ENCODE measurements at places on chromosomes 2 and 18. TPM values are rescaled to one million over a fixed set of nuclear protein-coding genes. Genes with fewer than 3 reads are reported as not detected.
A peak's percentile ranks its signal among the peaks of the same experiment; 100 is the strongest.

Gene DSG2
- total RNA-seq, result 36.5 TPM

Gene G6PC2
- not detected for total RNA-seq

Gene MFSD2B
- not detected for total RNA-seq

Gene ACVR1
- 37.7 TPM for total RNA-seq

Gene FIGN
- total RNA-seq, result 12.0 TPM

- no peak for DNase-seq
Measured at GRCh38 chr2:235200216-235200615, 248.4 kb downstream of the SH3BP4 start.

DNA sequence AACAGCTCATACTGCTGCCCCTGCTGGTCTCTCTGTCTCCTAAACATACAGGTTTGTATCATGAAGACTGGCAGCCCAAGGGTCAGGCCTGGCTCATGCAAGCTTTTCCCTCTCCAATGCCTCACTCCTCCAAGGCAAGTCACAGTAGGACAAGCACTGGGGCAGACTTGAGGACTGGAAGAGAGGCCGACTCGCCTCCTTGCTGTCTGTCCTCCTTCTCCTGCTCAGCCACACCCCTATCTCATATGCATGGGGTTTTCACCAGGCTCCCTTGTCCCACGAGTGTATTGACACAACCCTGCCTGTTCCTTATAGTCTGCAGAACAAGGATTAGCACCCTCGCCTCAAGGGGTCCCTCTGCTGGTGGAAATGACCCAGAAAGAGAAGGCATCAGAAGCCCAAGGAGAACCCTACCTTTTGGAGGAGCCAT lies 223.7 kb downstream of the SOX11 start:
- DNase-seq, result no peak

GRCh38 chr2:20159411-20160070 lies 65.4 kb downstream of the SDC1 start:
- no peak for DNase-seq

- DNase-seq, result no peak
Measured at GRCh38 chr18:48877941-48878340, 72.8 kb downstream of the SMAD7 start.

- no peak for DNase-seq
Measured at GRCh38 chr2:152376385-152376784, 41.4 kb downstream of the FMNL2 start.

DNA sequence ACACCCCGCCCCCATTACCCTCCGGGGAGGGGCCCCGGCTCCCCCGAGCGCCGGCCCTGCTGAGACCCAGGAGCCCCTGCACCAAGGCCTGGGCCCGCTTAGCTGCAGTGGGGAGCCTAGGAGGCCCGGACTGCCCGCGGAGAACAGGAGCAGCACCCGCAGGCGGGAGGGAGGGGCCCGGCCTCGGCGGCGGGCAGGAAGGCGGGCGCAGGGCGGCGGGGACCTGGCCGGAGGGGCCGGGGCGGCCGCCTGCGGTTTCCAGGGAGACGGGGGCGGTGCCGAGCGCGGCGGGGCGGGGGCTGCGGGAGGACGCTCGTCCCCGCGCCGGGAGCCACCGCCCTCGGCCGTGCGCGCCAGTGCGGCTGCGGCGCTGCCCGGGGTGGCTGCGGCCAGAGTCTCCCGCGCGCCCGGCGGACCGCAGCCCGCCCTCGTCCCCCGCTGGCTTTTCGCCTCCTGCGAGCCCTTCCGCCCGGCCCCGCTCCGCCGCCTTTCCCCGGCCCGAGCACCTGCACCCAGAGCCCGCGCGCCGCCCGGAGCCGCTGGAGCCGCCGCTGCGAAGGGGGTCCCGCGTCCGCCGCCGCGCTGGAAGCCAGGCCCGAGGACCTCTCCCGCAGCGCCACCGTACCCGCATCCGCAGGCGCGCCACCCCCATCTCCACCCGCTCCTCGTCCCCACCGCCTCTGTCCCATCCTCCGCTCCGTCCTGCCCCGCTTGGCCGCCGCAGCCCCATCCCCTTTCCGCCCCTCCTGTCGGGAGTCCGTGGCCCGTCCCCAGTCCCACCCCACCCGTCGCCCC lies 17.2 kb downstream of the GPC1 start:
- no peak for DNase-seq

GRCh38 chr2:40251137-40251536 lies 200.8 kb downstream of the SLC8A1 start:
- no peak for DNase-seq

- DNase-seq, result no peak
Measured at GRCh38 chr2:235195921-235196320, 244.1 kb downstream of the SH3BP4 start.

- no peak for DNase-seq
Measured at GRCh38 chr2:181484851-181485637, 27.9 kb downstream of the ITGA4 start.

DNA sequence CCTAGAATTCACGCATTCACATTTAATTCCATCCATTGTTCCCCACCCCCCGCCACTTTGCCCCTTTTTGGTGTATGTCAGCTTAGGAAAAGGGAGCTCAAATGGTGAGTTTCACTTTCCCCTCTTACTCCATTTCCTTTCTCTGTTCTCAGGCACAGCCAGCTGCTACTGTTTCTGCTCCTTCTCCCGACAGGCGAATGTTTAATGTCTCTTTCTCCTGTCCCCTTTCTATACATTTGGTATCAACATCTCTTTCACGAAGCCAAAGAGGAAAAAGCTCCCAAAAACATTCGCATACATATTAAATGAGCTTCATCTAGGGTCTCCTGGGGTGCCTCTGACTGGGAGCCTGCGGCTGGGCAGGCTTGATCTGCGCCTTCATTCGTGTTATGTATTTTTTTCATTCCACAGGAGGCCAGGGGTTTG lies 124.2 kb upstream of the SATB2 start:
- DNase-seq, result no peak

GRCh38 chr2:120635146-120635545 lies 100.5 kb upstream of the GLI2 start:
- no peak for DNase-seq

- peak; percentile 32 for DNase-seq
Measured at GRCh38 chr2:200585730-200586643, at the start of gene AOX1. Gene AOX1 (plus strand): TSS chr2:200586014. CDS start chr2:200586109, 95 bp downstream.

DNA sequence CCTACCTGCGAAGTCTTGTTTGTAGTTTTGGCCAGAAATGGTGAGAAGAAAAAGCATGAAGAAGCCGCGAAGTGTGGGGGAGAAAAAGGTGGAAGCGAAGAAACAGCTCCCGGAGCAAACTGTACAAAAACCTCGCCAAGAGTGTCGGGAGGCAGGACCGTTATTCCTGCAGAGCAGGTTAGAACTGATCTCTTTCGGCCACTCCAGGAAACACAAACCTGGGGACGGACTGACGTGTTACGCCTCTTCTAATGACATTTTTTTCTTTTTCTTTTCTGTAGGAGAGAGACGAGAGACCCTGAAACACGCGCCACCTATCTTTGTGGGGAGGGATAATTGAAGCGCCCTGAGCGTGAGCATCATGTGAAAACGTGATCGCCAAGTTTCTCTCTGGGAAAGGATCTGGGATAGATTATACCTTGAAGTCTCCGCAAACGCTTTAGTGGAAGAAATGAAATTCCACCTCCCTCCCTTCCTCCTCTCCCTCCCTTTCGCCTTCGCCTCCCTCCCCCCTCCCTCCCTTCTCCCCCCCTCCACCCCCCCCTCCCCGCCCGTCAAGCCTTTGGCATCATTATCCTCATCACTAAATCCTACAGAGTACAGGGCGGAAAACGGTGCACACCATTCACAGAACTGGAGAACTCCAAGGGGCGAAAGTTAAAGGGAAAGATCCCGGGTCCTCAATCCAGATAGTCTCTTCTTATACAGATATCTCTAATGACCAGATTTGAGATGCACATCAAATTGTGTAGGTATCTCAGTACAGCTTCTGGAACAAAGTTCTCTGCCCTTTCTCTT lies at the start of gene ZEB2:
Gene ZEB2 (minus strand): TSS at position 186 of the 798 bp plus-strand sequence. CDS start 2,769 bp downstream, outside the sequence.
- no peak for DNase-seq

DNA sequence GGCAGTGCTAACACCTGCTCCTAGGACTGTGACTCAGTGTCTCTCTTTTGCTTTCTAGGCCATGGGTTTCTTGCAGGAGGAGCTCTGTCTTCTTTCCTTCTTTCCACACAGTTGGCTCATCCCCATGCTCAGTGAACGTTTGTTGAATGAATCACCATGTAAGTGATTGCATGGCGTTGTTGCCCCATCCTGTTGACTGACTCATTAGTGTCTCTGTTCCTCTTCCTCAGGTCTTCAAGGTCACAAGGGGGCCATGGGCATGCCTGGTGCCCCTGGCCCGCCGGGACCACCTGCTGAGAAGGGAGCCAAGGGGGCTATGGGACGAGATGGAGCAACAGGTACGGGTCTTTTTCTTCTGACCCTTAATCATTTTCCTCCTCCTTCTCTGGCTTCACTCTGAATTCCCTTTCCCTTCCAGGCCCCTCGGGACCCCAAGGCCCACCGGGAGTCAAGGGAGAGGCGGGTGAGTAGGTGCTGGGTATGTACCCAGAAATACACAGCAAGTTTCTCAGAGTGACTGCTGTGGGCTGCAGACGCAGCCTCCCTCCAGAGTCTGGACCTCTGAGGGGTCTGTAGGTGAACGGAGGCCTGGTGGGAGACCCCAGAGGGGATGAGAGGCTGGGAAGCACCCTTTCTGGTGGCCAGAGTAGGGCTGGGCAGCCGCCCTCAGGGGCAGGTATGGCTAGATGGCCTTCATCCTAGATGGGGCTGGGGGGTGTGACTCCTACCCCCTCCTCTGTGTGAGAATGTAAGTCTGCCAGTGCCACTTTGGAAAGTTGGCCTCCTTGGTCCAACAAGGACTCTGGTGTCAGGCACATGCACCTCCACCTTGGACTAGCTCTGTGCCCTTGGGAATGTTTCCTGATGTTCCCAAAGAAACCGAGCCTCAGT lies 32.4 kb downstream of the MARCO start:
- peak; percentile 68 for DNase-seq

DNA sequence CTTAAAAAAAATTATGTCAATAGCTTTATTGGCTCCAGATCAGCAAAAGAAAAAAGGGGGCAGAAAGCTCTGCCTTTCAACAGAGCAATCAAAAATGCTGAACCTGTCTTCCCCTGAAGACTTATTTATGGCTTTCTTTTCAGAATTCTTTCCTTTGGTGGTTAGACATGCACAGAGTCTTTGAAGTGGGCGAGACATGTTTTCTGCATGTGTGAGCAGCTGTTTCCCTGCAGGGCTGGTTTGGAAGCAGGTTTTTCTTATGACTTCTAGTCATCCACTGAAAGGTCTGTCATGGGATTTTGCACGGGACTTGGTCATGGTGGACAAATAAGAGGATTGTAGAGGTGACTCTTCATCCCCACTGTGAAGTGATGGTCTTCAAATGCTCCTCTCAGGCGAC lies 160.3 kb downstream of the VAPA start:
- DNase-seq, result no peak

All from omental fat pad (tissue), 4 donors.